ENCODE measurements at places on chromosomes 6 and 20.

DNA sequence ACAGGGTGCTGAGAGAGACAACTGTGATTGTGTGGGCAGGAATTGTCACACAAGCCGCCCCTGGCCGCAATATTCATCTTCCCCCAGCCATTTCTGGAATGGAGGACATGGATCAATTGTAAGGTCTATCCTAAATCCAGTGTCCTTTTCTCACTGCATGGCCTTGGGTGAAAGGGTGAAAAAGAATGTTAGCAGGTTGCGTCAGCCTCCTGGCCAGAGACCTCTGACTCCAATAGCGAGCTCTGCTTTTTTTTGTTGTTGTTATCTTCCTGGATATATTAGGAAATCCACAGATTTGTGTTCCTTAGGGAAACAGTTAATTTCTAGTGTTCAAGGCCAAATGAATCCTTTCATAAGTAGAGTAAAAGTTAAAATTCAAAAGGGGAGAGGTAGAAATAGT lies 47.1 kb upstream of the CD83 start:
- DNase-seq = no peak

DNA sequence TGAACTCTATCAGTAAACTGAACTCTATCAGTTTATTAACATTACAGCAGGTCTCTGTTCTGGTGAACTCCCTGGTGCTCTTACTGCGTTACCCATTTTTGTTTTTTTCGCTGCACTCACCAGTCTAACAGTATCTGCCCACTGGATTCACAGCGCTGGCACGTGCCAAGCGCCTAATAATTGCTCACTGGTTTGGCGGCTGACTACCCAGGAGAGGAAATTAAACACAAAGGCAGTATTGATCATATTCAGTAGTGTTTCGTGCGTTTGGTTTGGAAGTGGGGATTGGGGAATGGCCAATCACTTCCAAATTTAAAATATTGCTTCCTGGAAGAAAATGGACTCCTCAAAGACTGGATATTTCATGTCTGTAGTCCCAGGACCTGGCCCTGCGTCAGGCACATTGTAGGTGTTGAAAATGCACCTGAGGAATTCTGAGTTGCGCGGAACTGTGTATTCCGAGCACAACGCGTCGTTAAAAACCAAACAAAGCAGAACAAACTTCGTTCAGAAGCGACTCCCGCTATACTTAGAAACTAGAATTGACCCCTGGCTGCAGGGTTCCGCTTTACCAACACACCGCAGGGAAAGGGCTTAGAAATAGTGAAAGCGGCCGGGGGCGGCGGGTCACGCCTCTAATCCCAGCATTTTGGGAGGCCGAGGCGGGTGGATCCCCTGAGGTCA lies 1.1 kb upstream of the RPS12 start:
- DNase-seq = no peak

DNA sequence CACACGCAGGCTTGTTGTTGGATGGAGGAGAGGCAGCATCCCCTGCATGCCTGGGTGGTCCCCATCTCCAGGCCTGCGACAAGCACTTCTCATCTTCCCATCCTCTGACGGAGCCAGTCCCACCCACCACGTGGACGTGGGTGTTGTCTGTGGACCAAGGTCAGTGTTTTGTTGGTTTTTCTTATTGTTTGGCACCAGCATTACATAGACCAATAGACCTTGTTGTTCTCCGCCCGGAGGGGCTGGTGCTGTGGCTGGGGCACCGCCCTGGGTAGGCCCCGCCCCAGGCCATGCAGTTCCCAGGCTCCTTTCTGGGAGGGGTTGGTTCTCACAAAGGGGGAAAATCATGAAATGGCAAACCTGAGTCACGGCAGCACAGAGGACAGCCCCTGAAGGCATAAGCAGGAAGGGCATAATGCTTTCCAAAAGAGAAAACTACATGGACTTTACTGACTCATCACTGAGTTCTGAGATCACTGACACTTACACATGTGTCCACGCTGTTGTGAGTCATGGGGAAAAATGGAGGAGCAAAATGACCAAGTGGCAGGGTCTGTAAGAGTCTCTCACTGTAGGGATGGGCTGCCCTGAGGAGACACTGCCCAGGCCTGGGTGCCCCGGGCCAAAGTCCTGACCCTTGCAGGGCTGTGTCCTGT lies 90.8 kb downstream of the THBS2 start:
- DNase-seq = no peak

GRCh38 chr20:568097-568652 lies 24.6 kb upstream of the CSNK2A1 start:
- no peak for DNase-seq

DNA sequence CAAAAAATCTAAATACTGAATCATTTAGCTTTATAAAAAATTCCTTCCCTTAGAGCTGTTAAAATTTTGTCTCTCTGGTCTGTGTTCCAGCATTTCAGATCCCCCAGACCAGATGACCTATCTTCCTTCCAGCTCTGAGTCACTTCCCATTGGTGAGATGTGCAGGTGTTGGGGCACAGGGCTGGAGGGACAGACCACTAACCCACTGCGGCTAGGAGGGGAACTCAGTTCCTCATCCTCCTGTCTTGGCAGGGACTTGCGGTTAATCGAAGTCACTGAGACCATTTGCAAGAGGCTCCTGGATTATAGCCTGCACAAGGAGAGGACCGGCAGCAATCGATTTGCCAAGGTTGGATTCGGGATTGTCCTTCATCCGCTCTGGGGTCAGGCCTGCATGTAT lies 6.0 kb downstream of the CNPY3 start:
- DNase-seq = no peak

- no peak for DNase-seq
Observed at GRCh38 chr6:109305028-109305427, 77.2 kb downstream of the CD164 start.
